Umbilical cord (tissue), 2 donors: ENCODE measurements at places on chromosomes 7 and 10. TPM values are rescaled to one million over a fixed set of nuclear protein-coding genes. Genes with fewer than 3 reads are reported as not detected.

The SYT15B gene
- total RNA-seq, result 8.2 TPM

DNA sequence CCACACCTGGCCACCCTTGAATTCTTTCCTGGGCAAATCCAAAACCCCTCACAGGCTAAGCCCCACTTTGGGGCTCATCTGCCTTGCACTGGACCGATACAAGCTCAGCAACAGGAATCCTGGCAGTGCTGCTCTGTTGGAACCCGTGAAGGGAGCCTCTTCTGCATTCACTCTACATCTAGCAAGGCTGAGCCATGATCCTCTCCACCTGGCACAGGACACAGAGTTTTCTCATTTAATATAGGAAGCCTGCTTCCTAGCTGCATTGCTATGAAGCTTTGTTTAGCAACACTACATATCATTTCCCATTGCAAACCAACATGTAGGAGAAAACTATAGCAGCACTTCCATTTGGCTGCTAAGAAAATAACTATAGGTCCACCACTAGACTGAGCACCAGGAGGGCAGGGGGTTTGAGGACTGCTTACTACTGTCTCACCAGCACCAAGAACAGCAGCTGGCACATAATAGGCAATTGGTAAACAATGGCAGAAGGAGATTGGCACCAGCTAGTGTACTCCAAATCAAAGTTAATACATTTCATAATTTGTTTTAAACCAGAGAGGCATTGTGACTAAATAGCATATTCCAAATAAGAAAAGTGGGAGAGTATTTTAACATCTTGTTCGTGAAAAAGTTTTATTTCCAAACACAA is 56.1 kb downstream of the CPVL start:
- DNase-seq, result no peak

DNA sequence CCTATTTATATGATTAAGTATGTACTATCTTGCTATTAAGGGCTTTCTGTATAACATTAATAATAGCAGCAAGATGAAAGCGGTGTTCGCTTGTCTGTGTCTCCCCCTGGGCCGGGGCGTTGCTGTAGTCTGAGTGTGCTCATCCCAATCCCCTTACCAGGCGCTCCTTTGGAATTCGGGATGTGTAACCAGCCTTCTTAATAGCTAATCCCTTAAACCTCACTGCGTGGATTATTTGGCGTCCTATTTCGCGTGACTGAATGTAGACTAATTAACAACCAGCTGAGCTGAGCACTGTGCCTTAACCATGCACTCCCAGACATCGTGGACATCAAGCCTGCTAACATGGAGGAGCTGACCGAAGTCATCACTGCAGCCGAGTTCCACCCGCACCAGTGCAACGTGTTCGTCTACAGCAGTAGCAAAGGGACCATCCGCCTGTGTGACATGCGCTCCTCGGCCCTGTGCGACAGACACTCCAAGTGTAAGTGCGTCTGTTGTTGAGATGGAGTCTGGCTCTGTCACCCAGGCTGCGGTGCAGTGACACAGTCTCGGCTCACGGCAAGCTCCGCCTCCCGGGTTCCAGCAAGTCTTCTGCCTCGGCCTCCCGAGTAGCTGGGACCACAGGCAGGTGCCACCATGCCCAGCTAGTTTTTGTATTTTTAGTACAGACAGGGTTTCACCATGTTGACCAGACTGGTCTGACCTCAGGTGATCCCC is 36.6 kb downstream of the BNIP3 start:
- no peak for DNase-seq

GRCh38 chr7:133021196-133021595 is 60.7 kb downstream of the CHCHD3 start:
- no peak for DNase-seq

DNA sequence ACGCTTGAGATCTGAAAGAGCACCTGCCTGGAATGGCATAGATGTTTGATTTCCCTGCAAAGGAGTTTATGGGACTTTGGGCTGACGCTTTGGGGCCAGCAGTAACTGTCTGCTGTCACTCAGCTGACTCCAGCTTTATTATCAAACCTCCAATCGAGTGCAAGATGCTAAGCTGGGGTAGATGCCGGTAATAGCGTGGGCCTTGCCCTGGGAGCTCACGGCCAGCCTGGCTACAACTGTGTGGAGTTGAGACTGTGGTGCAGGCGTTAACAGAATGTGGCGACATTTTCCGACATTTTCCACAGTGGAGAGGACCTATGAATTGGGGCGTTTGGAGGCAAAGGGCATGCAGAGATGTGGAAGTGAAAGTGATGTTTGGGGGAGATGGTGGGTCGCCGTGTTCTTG is 1.3 kb downstream of the CHST12 start:
- no peak for DNase-seq

DNA sequence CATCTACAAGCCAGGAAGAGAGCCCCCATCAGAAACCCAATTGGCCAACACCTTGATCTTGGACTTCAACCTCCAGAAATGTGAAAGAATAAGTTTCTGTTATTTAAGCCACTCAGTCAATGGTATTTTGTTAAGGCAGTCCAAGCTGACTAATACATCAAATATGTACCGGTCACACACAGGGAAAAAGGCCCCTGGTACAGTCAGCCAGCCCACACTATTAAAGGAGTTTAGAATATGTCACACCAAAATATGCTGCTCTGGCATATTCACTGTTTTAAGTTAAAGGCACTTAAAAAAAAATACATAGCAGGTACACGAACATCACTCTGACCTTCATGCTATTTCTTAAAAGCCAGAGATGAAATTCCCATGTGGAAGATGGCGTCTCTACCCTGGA is 15.2 kb upstream of the CDCA7L start:
- DNase-seq, result peak; percentile 7

DNA sequence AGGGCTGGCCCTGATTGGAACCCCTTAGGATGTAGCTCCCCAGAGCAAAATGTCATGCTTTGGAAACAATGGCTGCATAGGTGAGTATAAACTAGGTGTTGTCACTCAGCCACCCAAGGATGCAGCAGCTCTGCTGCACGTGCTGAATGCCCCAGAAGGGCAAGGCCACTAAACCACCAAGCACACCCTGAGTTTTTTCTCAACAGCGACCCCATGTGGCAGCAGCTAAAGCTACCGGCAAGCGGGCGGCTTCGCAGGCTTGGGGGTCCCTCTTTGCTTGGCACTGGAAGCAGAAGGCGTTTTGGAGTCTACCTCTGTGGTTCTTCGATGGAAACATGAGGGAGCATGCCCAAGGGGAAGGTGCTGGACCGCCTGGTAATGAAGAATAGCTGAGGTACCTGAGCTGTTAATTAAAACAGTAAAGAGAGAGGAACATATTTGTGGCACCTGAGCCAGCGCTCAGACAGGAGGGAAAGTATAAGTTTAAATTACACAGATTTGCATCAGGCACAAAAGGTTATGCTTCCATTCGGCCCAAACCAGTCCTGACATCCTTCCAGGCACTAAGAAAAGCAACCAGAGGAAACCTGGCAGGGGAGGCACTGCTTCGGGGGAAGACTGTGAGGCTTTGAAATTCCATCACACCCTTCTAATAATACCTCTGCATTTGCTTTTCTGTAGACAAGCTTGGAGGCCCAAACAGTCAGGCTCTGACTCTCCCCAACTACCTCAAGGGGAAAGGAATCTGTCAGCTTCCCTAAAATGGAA is 152.1 kb downstream of the GFRA1 start:
- DNase-seq, result no peak

GRCh38 chr7:67875558-67875957 is 878.9 kb downstream of the TYW1 start:
- no peak for DNase-seq

The SFTPD gene
- total RNA-seq, result not detected

DNA sequence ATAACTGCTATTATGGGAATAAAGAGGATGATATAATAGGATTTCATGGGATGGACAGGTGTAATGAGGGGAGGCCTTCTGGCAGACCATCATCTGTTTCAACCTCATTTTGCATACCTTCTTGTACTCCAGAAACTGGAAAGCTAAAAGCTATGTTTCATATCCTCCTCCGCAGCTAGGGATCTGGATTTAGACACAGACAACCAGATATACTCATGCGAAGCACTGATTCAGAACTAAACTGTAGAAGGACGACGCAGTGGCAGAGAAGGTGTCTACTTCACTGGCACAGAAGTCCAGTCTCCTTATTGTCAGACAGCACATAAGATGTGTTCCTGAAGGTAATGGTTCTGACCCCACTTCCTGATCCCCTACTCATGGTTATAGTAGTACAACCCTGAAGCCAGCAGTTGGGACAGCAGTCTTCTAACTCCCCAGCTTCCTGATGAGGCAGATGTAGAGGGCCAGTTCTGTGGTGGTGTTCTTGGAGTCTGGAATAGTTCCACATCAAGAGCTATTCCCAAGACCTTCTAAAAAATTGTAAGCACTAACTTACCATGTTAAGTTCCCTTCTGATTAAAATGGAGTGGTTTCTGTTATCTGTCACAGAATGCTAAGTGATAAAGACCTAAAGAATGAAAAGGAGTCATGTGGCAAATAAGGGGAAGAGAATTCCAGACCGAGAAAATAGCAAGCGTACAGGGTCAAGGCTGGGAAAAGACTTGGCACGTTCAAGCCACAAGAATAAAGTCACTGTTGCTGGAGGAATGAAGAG is 550.3 kb downstream of the GRM8 start:
- DNase-seq, result peak; percentile 6

DNA sequence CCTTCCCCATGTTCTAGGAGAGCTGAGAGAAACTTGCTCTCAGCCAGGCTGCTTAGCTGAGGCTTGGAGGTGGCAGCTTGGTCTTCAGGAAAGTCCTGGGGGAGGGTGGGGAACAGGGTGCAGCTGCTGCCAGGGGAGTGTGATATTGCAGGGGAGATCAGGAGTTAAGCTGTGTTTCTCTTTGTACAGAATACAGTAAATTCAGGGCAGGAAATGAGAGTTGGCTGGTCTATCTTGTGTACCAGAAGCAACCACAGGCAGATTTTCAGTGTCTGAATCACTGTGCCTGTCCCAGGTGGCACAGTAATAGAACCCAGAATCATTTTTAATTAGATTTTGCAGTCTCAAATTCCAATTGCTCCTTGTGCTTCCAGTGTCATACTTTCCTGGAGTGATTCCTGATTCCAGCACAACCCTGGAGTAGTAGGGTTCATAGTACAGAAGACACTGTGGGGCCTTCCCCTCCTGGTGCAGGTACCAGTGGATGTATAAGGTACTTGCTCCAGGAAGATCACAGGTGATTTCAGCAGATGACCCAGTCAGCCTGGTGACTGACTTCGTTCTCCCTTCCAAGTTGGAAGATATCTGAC is 94.0 kb upstream of the TARP start:
- no peak for DNase-seq

DNA sequence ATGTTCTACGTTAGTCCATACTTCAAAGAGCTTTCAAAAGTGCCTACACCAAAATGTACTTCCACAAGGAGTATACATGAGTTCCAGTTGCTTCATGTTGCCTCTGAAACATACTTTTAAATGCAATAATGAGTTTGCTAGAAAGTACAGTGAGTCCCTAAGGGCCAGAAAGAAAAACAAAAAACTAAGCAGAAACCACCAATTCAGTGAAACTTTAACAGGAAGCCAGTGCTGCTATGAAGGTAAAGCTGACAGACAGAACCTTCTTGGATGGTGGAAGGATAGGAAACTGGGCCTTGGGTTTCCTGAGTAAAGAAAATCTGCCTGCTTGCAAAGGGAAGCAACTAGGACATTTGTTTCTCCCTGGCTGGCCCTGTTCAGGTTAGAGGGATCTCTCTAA is 104.2 kb downstream of the CTTNBP2 start:
- DNase-seq, result no peak

- peak; percentile 45 for DNase-seq
Observed at GRCh38 chr7:110224643-110225042, 866.3 kb upstream of the LRRN3 start.

DNA sequence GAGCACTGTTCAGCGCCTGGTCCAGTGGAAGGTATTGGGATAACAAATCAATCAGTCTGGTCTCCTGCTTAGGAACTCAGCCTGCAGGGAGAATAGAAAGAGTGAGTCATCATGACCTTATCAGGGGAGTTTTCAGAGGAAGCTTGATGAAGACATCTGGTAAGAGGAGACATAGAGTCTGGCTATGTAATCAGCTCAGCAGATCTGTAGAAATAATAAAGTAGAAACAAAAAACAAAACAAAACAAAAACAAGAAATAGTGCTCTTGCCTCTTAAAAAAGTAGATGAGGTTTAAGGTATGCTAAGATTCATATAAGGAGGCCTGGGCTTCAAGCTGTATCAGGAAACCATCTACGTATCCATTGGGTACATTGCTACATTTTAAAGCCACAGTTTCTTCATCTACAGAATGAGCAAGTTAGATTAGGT is 14.4 kb downstream of the TAS2R41 start:
- DNase-seq, result peak; percentile 37

The NRCAM gene
- 8.9 TPM for total RNA-seq

GRCh38 chr7:115037128-115037802 is 115.4 kb downstream of the MDFIC start:
- DNase-seq, result no peak
